ENCODE measurements at places on chromosomes 2 and 18. TPM values are rescaled to one million over a fixed set of nuclear protein-coding genes. Genes with fewer than 3 reads are reported as not detected.

Gene WIPF1
- total RNA-seq, result 16.2 TPM

Gene GREB1
- 6.8 TPM for total RNA-seq

Gene FBXO41
- total RNA-seq, result under 0.01 TPM

Gene RGPD6
- total RNA-seq, result 66.3 TPM

Gene TLX2
- total RNA-seq, result not detected

Gene KCNG3
- total RNA-seq, result under 0.01 TPM

Gene CELF4
- total RNA-seq, result not detected

Gene RAX
- total RNA-seq, result not detected

Gene TMEM17
- total RNA-seq, result 1.0 TPM

Gene CCDC121
- 6.3 TPM for total RNA-seq

Gene CDH20
- total RNA-seq, result 1.0 TPM

Gene RBBP8
- 10.4 TPM for total RNA-seq

Gene EPB41L3
- total RNA-seq, result 79.9 TPM

Gene SKA1
- total RNA-seq, result 2.6 TPM

Gene TUBB8B
- not detected for total RNA-seq

Gene DLGAP1
- 0.52 TPM for total RNA-seq

Gene LRP2
- under 0.01 TPM for total RNA-seq

Gene MAPRE3
- 3.7 TPM for total RNA-seq

Gene KIF3C
- 3.7 TPM for total RNA-seq

Gene PEX13
- 24.0 TPM for total RNA-seq

Gene DCDC2C
- total RNA-seq, result not detected

Gene CRACDL
- 0.52 TPM for total RNA-seq

Gene SLC4A5
- 2.6 TPM for total RNA-seq

Gene MTERF4
- 32.4 TPM for total RNA-seq

Gene COL3A1
- 6,920 TPM for total RNA-seq

Gene POTEC
- not detected for total RNA-seq

Gene GLI2
- total RNA-seq, result 3.1 TPM

Gene LIMS2
- 5.7 TPM for total RNA-seq

Gene RAB17
- 1.0 TPM for total RNA-seq

Gene FNDC4
- total RNA-seq, result 5.2 TPM

Gene LAPTM4A
- 269 TPM for total RNA-seq

Gene ATP6V1B1
- total RNA-seq, result 1.6 TPM

Data from skeletal muscle tissue (tissue), 5 donors.